ENCODE measurements at places on chromosomes 12 and 14.
A peak's percentile ranks its signal among the peaks of the same experiment; 100 is the strongest.

GRCh38 chr14:85333841-85334240 is 196.1 kb upstream of the FLRT2 start:
- no peak for DNase-seq

GRCh38 chr12:47032644-47033043 is 46.8 kb upstream of the PCED1B start:
- DNase-seq, result peak; percentile 26

DNA sequence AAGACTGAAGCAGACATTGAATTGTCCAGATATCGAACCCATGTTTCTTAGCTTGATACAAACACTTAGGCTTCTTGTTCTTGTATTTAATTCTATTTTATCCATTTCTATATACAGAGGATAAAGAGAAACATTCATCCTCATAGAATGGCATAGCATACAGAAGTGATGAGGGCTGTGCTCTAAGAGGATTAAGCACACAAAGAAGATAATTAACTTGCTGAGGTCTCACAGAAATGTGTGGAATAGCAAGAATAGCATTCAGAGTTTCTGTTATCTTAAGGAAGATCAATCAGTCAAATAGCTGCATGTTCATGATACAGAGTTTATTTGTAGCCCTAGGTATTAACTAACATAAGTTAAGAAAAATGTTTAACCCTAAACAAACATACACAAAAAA is 27.3 kb upstream of the STRAP start:
- no peak for DNase-seq

- no peak for DNase-seq
Observed at GRCh38 chr12:53674977-53675700, 744 bp downstream of the ATP5MC2 start.

DNA sequence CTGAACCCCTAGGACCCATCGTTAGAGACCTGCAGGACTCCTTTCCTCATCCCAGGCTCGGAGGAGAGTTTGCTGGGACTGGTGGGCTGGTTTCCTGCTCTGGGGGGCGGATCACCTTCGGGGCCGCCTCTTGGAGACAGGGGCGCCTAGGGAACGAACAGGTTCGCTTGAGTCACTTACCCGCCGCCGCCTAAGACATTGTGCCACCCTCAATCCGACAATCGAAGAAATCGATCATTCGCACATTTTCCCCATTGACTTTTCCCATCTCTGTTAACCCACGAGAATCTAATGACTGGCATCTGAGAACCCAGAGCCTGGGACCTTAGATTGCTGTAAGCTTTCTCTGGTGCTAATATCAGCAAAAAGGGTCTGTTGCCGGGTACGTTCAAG is 322 bp downstream of the SLC39A9 start:
- no peak for DNase-seq

DNA sequence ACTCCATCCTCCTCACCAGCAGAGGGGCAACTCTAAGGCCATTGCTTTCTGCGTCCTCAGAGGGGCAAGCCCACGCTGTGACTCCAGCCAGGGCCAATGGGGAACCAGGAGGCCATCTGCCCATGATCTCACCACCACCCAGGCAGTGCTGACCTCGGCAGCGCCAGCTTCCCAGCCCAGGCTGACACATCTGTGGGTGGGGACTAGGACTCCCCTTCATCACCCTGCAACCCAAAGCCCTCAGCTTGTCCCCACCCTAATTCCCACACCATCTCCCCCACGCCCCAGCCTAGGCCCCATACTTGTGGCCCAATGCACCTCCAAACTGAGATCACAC is 58.6 kb downstream of the VWF start:
- no peak for DNase-seq

DNA sequence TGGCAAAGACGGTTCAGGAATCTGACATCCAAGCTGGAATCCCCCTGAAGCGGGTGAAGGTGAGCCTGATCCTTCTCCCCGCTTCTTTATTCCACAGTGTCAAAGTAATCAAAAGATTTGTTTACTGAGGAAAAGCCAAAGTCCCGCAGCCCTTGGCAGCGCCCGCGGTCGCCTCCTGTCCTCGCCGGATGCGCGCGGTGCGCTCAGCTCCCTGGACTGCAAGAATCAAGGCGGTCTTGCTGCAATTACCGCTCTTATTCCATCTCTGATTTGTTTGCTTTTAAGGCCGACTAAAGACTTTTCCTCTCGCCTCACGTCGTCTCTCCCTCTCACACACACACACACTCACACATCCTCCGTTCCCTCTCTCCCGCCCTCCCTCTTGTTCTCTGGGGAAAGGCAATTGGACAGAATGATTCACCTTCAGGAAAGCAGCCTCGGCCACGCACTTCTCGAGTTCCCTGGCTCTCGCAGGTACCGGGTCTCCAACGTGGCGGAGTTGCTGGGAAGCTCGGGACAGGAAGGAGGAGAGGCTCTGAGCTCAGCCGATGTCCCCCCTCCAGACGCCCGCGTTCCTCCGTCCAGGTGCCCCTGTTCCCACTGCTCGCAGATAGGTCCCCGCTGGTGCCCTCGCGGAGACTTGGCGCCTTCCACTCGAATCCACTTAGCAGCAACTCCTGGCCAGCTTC is 68.6 kb upstream of the USP15 start:
- DNase-seq, result no peak

DNA sequence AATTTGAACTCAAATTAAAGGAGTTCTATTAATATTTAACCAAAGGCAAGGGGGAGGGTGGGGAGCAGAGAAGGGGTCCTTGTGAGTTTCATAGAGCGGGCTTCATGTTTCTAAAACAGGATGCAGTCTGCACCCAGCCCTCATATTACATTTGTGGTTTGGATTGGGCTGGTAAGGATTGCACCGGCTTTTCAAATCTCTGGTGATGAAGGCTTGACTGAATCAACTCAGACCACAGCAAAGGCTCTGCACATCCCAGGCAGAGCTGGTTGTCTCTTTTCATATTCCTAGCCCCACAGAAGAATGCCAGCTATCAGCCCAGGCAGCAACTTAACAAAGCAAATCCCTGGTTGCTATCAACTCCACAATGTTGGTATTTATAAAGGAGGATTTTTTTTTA is 1221.4 kb downstream of the VRK1 start:
- no peak for DNase-seq

DNA sequence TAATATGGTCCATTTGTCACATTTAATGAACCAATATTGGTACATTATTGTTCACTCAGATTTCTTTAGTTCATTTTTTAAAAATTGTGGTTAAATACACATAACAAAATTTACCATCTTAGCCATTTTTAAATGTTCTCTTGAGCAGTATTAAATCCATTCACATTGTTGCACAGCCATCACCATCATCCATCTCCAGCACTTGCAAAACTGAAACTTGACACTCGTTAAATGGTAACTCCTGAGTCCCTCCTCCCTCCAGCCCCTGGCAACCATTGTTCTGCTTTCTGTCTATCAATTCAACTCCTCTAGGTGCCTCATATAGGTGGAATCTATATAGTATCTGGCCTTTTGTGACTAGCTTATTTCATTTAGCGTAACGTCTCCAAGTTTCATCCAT is 86.4 kb downstream of the ACACB start:
- DNase-seq, result no peak

GRCh38 chr12:84974155-84974815 is 61.7 kb upstream of the SLC6A15 start:
- no peak for DNase-seq

- no peak for DNase-seq
Observed at GRCh38 chr12:1505576-1505975, 88.8 kb downstream of the FBXL14 start.

- no peak for DNase-seq
Observed at GRCh38 chr14:77240336-77240915, 30.6 kb downstream of the NGB start.

DNA sequence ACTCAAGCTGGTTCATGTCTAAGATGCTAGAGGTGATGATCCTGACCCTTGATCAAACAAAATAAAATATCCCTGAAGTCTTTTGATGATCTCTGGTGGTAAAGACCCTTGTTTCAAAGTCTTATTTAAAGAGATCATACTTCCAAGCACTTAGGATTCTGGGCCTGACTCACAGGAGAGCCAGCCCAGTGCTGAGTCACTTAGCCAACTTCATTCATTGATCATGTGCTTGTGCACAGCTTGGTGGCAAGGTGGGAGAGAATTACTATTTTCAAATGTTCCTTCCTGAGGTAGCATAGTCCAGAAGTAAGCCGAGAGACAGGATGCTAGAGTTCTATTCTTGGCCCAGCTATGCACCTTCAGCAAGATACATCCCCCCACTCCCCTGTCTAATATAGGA is 40.6 kb downstream of the SCN8A start:
- no peak for DNase-seq

- no peak for DNase-seq
Observed at GRCh38 chr14:77838831-77839511, 39.1 kb downstream of the ADCK1 start.

DNA sequence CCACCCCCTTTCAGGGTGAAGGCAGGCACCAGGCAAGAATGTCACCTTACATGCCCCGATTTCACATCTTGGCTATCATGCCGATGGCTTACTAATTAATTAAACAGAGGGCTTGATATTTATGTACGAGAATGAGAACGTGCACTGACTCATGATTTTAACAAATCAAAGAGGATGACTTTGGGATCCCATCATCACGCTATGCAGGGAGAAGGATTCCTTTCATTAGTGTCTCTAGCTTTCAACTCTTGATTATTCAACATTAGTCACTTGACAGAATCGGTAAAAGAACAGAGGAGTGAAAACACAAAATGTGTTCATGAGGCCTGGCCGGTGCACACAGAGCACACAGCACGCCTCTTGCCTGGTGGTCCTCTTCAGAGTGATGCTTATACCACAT is 80.6 kb downstream of the PRKAB1 start:
- no peak for DNase-seq

GRCh38 chr14:25215607-25216006 is 165.7 kb upstream of the STXBP6 start:
- DNase-seq, result no peak

DNA sequence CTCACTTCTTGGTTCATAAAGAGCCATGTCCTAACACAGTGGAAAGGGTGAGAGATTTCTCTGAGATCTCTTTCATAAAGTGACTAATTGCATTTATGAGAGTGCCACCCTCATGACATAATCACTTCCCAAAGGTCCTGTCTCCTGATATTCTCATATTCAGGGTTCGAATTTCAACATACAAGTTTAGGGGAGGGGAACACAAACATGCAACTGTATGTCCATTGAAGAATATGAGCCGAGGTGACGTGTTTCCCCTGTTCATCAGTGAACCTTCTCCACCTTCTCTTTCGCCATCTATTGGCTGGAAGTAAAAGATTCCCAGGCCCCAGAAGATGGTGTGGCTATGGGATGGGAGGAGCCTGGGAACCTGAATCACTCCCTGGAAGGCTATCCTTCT is 354.2 kb upstream of the ATP2B1 start:
- DNase-seq, result no peak

- no peak for DNase-seq
Observed at GRCh38 chr14:69046476-69046860, 67.4 kb upstream of the ACTN1 start.

DNA sequence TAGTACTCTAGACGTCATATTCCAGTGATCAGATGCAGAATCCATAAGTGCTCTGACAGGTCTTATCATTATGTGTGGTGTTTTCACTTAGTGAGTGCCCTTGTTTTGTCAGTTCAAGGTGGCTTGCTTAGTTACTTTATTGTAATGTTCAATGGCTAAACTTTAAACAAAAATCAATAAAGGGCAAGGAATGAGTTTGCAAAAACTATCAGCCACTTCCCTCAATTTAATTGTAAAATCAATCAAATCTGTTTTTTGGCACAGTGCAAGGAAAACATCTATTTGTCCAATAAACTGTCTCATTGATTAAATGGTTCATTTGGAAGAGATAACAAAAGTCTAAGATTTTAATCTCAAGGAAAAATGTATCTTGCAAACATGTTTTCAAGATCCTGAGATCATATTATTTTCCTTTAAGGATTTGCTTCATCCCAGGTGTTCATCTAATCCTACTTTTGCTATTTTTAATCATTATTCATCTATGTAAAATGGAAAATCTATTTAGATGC is 59.6 kb upstream of the EEA1 start:
- DNase-seq, result no peak

GRCh38 chr14:36757734-36758601 is 96.3 kb downstream of the PAX9 start:
- no peak for DNase-seq

DNA sequence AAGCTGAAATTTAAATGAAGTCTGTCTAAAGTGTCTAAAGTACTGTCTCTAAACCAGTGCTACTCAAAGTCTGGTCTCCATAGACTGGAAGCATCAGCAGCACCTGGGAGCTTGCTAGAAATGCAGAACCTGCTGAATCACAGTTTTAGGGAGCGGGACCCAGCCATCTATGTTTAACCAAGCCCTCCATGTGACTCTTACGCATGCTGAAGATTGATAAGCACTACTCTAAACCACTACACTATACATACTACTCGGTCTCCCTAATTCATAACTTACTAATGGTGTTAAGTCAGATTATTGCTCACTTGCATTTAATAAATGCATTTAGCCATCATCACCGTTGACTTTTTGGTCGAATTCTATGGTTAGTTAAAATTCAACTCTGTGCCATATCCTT is 88.8 kb downstream of the SLC25A21 start:
- DNase-seq, result no peak

DNA sequence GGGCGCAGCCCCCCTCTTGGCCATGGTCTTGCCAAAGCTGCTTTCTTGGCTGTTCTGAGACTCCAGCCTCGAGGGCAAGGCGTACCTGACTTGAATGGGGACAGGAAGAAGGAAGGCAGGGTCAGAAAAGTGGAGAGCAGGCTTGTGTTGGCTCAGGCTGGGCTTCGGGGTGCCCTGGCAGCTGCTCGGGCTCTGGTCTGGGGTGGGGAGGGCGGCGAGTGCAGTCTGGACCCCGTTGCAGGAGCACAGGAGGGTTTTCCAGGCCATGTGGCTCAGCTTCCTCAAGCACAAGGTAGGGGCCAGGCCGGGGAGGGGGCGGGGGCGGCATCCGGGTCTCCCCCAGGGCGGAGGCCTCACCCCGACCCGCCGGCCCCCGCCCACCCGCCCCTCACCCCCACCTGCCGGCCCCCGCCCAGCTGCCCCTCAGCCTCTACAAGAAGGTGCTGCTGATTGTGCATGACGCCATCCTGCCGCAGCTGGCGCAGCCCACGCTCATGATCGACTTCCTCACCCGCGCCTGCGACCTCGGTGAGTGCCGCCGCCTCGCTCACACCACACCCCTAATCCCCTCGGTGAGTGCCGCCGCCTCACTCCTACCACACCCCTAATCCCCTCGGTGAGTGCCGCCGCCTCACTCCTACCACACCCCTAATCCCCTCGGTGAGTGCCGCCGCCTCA is 4.2 kb downstream of the NOC4L start:
- DNase-seq, result no peak

DNA sequence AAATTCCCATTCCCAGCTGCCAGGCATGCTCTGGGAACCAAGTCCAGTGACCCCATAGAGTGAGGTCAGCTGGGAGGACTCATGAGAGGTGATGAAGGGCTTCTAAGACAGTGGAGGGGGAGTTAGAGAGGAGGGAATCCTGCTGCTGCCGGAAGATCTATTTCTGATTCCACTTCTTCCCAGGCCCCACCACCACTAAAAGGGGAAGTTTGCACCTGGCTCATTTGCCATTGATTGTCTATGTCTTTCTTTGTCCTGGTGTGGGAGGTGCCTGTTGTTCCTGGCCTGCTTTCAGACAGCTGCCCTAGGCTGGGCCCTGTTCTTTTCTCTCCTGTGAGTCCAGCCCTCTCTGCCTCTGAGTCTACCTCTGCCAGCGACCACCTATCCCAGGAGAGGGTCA is 3.0 kb upstream of the KRT6A start:
- DNase-seq, result no peak

- DNase-seq, result no peak
Observed at GRCh38 chr14:86462193-86462753, 932.3 kb downstream of the FLRT2 start.

Data from MV-4-11 (cell line).